ENCODE measurements at places on chromosomes 16 and 17.

DNA sequence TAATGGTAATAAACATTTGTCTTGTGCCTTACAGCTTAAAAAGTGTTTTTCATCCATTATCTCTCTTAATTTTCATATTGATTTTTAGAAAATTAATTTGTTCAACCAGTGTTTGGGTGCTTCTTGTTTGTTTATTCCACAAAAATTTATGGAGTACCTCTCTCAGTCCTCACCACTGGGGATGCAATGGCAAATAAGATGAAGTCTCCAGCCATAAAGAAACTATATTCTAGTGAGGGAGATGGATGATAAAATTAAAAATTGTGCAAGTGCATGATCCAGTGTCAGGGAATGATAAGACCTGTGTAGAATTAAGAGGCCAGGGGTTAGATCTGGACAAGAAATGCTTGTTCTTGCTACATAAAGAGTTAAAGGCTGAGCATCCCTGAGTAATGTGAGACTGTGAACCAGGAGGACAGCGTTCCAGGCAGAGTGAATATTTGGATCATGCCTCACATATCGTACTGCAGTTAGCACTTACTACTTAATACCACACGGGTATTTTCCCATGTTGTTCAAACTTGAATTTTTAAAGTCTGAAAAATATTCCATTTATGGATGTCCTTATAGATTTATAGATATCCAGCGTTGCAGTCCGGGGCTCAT, 535.7 kb upstream of the HSBP1 start:
- DNase-seq, result no peak

GRCh38 chr16:15798671-15799070, 58.2 kb downstream of the MYH11 start:
- no peak for DNase-seq

DNA sequence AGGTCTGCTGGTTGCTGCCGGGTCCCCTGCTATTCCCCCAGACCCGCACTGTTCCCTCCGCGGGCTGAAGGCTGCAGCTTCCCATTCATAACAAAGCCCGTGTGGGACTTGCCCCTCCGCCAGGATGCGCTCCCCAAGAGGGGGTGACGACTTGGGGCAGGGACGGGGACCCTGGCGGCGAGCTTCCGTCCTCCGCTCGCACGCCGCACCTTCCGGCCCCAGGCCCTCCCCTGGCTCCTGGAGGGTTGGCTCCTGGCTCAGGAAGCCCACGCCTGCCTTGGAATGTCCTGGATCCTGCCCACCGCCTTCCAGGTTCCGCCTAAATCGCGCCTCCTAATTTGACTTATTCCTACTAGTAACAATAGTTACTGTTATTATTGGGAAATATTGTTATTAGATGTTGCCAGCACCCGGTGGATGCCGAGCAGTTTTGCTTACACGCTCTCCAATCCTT, 1.1 kb upstream of the TFAP4 start:
- peak; percentile 41 for DNase-seq

- DNase-seq, result peak; percentile 56
These were observed 1.0 kb upstream of the CKLF start for GRCh38 chr16:66551348-66551759.

DNA sequence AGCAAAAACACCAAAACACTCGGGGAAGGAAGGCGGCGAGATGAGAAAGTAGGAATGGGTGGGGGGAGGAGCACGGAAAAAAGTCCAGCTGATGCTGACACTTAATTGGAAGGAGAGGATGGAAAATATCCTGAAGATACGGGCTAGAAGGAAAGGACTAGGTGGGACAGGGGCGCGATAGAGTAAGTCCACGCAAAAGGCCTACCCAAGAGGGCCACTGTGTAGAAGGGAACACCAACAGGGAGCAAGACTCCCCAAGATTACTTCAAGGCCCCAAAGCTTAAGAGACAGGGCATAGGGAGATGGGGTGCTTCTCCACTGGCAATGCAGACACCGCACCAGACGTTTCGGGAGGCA, 736 bp downstream of the APPBP2 start:
- no peak for DNase-seq

DNA sequence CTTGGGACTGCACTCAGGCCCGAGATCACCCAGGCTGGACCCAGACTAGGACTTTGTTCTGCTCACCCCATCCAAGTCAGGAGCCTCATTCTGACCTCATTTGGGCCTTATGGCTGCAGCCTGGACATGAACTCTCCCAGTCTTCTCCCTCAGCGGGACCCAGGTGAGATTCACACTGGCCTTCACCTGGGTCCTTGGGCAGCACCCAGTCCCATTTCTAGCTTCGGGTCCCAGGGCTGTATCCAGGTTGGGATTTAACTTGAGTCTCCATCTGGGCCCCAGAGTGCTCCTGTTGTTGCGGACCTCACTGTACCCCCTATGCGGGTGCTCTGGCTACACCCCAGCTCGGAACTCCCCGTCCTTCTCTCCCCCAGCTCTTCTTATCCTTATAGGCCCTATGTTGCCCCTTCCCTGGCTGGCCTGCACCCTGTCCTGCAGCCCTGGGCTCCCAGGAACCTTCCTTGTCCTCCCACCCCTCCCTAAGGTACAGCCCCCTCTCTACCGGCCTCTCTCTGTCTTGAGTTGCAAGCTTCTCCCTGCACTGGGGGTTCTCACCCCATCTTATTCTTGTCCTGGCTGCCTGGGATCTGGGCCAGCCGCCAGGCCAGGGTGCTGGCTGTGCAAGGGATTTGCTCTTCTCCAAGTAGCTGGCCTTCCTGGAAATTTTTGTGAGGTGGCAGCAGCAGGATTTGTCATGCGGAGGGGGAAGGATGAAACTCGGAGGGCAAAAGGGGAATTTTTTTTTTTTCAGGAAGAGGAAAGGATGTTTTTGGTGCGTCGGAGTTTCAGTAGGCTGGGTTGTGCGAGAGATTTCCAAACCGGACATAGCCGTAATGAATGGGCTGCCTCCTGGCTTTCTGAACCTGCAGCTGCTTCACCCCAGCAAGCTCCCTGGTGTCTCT, 904 bp downstream of the MAP2K3 start:
- no peak for DNase-seq

All from KG1 (cell line).